ENCODE measurements at places on chromosomes 2 and 18. TPM values are rescaled to one million over a fixed set of nuclear protein-coding genes. Genes with fewer than 3 reads are reported as not detected.

ANKRD30BL gene
- total RNA-seq, result not detected

SPATA3 gene
- total RNA-seq, result not detected

- no peak overlapping the region for H3K27ac ChIP-seq
- H3K4me1 ChIP-seq, result peaks cover 2% of the 10 kb centered on the region
- no peaks in the 10 kb centered on the region for H3K27me3 ChIP-seq
- no peaks in the 10 kb centered on the region for H3K36me3 ChIP-seq
- H3K4me3 ChIP-seq, result no peak overlapping the region
Observed at GRCh38 chr2:80852808-80853139, 548.2 kb upstream of the LRRTM1 start.

DNA sequence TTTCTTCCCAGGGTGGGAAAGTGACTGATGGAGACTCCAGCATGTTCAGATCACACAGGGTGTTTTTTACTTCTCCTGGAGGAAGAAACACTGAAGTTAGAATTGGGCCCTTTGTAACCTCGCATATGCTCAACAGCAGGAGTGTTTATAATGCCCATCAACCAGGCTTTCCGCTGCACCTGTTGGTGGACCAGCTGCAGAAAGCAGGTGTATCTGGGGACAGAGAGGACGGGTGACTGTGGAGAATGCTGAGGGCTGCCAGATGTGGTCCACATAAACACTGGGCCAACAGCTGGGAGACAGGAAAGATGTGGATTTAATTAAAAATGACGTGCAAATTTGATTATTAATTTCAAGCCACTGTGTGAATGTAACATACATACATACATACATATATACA, 335.5 kb upstream of the SPRED2 start:
- no peak overlapping the region for H3K27ac ChIP-seq
- no peak for DNase-seq
- H3K36me3 ChIP-seq, result no peaks in the 10 kb centered on the region
- no peak overlapping the region for H3K4me3 ChIP-seq

DNA sequence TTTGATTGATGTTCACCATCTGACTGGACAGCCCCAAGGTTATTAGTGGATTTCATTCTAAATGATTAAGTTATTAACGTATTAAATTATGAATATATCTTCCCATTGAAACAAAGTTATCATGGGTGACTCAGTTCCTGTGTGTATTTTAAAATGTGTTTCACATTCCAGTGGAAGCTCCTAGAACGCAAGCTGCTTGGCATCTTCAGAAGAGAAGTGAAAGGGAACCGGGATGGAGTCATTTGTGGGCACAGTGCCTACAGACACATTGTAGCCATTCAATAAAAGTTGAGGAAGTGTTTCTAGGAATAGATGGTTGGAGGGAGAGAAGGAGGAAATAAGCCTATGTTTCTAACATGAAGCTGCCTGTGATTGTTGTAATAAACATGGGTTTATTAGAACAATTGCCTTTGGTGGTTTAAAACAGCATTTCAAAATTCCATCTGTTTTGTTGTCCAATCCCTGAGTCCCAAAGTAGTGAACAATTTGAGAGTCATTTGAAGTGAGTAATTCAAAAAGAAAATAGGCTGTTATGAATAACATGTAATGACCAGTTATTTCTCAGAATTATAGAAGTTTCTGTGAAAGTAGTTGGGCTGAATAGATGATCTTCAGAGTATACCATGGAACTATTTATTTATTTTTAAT, 143.5 kb downstream of the PKP4 start:
- DNase-seq, result peak; percentile 89
- no peaks in the 10 kb centered on the region for H3K27me3 ChIP-seq
- H3K36me3 ChIP-seq, result peaks cover 5% of the 10 kb centered on the region

DNA sequence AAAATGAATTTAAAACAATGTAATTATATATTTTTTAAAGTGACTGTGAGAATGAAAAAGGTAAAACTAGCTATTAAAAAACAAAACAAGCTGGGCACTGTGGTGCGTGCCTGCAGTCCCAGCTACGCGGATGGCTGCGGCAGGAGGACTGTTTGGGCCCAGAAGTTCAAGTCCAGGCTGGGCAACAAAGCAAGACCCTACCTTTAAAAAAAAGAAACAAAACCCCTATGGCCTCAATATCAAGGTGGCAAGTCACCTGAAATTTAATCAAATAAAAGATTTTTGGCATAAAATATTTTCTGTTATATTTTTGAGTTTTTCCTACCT, 46.9 kb upstream of the STRN start:
- no peak overlapping the region for H3K27ac ChIP-seq
- H3K36me3 ChIP-seq, result peaks cover 70% of the 10 kb centered on the region
- no peak overlapping the region for H3K4me3 ChIP-seq
- H3K27me3 ChIP-seq, result no peaks in the 10 kb centered on the region

DNA sequence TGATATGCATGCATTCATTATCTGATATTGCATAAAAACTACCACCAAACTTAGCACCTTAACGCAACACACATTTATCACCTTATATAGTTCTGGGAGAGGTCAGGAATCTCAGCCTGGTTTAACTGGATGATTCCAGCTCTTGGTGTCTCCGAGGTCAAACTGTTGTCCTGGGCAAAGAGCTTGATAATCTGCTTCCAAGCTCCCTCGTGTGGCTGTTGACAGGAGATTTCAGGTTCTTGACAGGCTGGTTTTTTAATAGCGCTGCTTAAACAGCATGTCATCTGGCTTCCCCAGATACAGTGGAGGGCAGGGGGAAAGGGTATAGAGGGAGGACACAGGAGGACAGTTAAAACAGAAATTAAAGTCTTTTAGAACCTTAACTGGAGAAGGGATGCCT, 785.0 kb downstream of the CNTNAP5 start:
- peaks cover 7% of the 10 kb centered on the region for H3K4me1 ChIP-seq
- H3K27ac ChIP-seq, result no peak overlapping the region
- H3K4me3 ChIP-seq, result no peak overlapping the region
- DNase-seq, result peak; percentile 72
- H3K27me3 ChIP-seq, result no peaks in the 10 kb centered on the region

DNA sequence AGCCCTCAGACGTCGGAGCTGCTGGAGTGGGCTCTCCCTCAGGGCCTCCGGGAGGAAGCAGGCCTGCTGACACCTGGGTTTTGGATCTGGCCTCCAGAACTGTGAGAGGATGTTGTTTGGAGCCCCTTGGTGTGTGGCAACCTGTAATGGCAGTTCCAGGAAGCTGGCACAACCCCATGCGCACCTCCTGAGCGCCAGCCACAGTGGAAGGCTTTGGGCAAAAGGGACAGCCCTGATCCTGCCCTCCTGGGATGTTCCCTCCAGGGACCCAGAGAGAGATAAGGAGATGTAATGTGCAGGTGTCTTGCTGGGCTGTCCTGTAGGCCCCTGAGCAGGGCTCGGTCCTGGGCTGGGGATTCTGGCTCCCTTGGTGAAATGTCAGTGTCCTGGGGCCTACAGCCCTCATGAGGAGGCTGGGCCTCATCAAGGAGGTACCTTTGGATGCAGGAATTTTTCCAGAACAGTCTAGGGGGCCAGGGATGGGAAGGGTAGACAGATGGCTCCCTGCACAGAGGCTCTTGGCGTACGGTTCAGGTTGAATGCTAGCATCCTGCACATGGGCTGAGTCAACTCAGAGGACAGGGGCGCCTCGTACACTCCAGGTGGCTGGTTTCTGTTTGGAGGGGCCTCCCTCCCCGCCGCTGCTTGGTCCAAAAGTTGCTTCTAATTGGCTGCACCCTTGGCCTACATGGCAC, 61.1 kb downstream of the ASB1 start:
- H3K27me3 ChIP-seq, result no peaks in the 10 kb centered on the region
- DNase-seq, result no peak
- no peaks in the 10 kb centered on the region for H3K36me3 ChIP-seq
- no peaks in the 10 kb centered on the region for H3K4me1 ChIP-seq
- H3K27ac ChIP-seq, result no peak overlapping the region

DNA sequence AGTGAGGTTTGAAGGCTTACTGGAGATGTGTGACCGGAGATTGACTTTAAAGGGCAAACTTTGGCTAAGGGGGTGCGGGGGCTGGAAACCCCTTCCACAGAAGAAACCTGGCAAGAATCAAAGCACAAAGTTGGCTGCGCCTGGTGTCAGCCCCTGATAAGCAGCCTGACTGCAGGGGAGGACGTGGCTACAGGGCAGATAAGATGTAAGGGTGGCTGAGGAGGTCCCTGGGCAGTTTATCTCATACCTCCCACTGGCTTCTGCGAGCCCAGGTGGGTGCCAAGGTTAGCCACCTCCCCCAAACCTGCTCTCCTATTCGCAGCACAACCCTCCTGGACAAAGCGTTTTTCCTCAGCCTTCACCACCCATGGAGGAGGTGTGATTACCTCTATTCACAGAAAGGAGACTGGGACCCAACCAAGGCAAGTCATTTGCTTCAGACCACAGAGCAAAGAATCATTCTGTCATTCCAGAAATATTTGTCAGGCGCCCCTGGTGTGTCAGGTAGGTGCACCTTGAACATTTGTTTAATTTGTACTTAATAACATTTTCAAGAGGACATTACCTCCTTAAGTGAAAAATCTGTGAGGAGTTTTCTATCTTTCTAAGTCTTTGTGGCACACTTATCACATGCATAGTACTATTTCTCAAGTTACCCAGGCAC, 73.1 kb upstream of the IL1R1 start:
- H3K27ac ChIP-seq, result no peak overlapping the region
- no peak for DNase-seq

DNA sequence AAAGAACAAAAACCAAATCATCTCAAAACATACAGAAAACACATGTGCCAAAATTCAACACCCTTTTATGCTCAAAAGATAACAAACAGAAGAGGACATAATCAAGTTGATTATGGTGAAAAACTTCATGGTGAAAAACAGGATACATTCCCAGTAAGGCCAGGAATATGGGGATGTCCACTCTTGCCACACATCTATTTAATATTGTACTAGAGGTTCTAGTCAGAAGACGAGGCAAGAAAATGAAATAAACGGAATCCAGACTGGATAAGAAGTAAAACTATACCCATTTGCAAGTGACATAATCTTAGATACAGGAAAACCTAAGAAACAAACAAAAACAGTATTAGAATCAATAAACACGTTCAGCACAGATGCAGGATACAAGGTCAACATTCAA, 40.8 kb downstream of the MAP3K2 start:
- no peak for DNase-seq
- H3K27me3 ChIP-seq, result no peaks in the 10 kb centered on the region
- H3K27ac ChIP-seq, result no peak overlapping the region
- H3K4me3 ChIP-seq, result no peak overlapping the region
- peaks cover 25% of the 10 kb centered on the region for H3K4me1 ChIP-seq

DNA sequence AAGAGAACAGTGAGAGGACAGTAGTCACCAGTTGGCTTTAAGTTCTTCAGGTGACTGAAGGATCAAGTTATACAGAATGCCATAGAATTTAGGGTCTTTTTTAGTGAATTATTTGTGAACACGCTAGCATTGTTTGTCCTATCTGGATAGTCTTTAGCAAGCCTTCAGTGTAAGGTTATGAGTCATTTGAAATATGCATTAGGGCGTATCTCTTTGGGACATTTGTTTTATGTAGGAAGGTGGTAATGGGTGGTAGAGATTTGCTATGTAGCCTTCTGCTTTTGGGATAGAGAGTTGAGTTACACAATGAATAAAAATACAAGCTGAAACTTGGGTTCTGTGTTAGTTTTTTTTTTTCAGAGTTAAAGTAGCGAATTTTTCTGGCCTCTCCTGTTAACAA, 13.0 kb downstream of the ACTR2 start:
- H3K4me1 ChIP-seq, result peaks cover 8% of the 10 kb centered on the region
- peaks cover 32% of the 10 kb centered on the region for H3K36me3 ChIP-seq
- H3K27ac ChIP-seq, result peak overlapping the region; percentile 16
- no peak overlapping the region for H3K4me3 ChIP-seq
- no peaks in the 10 kb centered on the region for H3K27me3 ChIP-seq
- peak; percentile 36 for DNase-seq

Measured in MCF 10A (cell line).